ENCODE measurements at places on chromosomes 7 and 10.

DNA sequence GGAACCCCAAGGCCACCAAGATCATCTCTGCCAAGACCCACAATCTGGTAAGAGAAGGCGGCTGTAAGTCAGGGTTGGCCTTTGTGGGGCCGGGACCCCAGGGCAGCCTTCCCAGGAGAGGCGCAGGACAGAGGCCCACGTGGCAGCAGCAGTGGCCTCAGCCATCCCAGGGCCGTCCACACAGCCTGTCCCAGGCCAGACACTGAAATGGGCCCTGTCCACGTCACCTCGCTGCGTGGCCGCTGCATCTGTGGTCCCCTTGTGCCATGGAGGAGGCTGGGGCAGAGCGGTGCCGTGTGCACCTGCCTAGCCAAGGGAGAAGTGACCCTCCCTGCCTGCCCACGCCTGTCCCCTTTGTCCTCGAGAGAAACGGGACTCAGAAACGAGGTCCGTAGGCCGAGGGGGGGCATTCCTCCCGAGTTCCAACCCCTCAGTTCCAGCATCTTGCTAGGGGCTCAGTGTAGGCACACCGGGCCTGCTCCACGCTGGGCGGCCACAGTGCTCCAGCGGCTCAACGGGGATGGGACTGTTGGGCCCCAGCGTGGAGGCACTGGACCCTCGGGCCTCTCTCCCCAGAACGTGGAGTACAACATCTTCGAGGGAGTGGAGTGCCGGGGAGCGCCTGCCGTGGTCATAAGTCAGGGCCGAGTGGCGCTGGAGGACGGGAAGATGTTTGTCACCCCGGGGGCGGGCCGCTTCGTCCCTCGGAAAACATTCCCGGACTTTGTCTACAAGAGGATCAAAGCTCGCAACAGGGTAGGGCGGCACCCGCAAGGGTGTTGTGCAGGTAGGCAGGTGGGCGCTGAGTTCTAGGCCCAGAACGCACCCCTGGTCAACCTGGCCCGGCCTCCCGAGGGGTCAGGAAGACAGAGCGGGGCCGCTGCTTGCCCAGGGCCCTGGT lies 15.6 kb downstream of the DPYSL4 start:
- DNase-seq, result no peak

DNA sequence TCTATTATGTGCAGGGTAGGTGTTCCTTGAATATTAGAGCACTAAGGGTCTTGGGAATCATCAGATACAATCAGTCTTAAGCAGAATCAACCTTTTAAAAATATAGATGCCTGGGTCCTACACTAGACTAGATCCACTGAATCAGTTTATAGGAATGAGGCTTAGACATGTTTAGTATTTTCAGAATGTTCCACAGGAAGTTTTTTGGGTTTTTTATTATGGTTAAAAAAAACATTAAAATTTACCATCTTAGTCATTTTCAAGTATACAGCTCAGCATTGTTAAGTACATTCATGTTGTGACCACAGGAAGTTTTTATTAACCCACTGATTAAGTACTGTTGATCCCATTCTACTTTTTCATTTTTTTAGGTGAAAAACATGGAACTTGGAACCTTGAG lies 135.7 kb downstream of the LCOR start:
- no peak for DNase-seq

- DNase-seq, result no peak
These were observed 162.2 kb downstream of the IMMP2L start for GRCh38 chr7:111400088-111400487.

GRCh38 chr10:43925793-43926192 lies 277.1 kb upstream of the ZNF32 start:
- no peak for DNase-seq

DNA sequence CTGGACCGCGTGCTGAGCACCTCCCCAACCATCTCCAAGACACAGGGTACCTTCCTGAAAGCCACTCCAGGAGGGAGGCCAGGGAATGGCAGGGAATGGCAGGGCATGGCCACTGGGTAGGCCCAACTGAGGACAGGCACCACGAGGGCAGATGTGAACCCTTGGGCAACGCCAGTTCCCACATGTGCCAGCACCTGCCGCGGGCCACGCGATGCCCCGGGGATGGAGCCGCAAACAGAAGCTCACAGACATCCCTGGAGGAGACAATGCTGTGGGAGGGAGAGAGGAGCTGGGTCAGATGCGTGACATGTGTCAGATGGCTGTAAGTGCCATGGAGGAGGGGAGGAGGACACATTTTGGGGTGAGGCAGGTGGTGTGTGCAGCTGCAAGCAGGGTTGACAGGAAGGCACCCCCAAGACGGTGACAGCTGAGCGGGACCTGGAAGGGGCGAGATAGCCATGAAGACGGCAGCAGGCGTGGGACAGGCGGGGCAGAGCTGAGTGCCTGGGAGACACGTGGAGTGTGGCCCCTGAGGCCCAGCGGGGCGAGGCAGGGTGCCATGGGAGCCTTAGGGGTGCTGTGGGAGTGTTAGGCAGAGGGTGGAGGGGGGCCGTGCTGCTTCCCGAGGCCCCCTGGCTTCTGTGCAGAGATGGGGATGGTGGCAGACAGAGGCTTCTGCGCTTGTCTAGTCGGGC lies 27.7 kb downstream of the IQCE start:
- DNase-seq, result no peak

- DNase-seq, result peak; percentile 75
These were observed at the start of gene VSIR for GRCh38 chr10:71773221-71773971. Gene VSIR (minus strand): TSS chr10:71773520. CDS start chr10:71773439, 81 bp downstream.

DNA sequence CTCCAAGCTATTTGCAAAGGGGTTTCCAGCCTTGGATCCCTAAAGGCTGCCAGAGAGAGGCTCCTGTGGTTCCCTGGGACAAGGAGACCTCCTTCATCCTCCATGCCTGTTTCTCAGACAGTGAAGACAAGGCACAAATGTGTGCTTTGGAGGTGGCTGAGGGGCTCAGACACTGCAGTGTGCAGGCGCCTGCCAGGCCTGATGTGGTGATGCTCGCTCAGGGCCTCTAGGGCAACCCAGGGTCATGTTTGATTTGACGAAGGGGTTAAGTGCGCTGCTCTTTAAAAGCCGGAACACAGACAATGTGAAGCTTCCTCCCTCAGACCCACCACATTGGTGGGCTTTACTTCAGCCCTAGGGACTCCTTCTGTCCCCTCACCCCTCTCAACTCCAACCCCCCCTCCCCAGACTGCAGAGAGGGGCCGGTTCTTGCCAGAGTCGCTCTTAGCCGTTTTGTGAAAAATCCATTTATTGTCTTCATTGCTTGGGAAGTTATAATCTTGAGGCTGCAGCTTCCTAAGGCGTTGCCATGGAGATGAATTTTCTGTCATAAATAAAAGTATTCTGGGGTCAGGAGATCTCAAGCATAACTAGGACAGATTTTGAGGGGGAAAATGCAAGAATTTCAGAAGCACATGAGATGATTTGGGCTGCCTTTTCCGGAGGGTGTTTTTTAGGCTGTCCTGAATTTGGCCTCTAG lies 35.8 kb downstream of the PDGFA start:
- no peak for DNase-seq

GRCh38 chr10:88027570-88027969 lies 164.1 kb downstream of the PTEN start:
- DNase-seq, result no peak

DNA sequence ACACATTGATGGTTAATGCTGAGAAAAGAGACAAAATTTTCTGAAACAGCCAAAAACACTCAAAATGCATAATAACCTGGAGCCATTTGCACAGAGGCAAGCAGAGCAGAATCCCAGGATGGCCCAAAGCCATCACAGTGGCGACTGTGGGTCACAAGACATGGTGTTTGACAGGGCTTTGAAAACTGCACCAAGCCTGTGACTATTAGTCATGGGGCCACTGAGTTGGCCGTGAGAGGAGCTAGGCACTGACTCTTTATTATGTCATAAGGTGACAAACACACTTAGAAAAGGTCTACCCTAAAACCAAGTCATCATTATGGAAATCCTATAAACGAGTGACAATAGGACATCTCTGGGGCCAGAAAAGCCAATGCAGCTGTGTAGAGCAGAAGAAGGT lies 23.9 kb downstream of the DRGX start:
- no peak for DNase-seq

- no peak for DNase-seq
These were observed 1.3 kb upstream of the EIF3B start for GRCh38 chr7:2353113-2353935.

DNA sequence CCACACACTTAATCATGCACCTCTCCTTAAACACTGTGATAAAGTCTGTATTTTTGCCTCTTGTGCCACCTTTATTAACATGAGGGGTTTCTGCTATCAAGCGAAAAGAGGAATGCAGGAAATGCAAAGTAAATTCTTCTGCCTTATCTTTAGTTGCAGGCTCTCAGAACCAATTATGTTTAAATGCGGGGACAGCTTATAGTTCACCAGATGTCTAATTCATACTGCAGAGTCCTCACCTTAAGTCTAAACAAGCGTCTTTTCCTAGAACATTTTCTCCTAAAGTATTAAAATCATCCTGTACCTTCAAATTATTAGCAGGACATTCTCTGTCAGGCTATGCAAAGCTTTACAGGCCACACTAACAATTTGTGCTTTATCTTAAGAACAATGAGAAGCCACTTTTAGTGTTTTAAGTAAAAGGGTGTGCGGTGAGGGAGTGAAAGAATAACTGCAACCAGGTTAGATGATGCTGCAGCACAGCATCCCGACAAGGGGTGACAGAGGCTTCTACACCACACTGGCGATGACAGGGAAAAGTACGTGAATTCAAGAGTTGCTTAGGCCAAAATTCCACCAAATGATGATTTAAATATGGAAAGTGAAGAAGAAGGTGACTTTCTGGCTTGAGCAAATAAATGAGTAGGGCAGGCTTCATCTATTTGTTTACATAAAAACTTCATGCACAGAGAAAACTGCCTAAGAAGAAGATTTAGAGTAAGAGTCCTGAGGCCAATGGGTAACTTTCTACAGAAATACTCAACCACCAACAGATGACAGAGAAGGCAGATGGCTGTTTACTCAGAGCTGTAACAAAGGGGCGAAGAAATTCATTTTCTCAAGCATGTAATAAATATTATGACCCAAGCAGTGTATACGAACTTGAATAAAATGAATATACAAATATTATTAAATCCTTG lies 36.0 kb downstream of the EZH2 start:
- no peak for DNase-seq

DNA sequence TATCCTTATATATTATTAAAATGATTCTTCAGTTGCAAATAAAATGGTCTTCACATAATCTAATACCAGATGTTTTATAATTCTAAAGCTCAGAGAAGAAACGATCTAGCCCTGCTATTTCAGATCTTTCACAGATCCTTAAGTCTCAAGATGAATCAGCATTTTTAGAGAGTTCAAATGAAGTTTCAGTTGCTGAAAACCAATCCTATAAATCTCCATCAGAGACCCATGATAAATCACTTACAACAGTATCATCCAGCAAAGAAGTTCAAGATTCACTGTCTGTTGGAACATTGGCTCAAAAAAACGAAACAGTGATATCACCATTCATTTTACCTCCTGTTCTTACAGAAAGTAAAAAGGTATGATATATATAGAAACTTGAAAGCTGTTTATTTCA lies 137.0 kb downstream of the CCDC7 start:
- no peak for DNase-seq

- no peak for DNase-seq
These were observed 4.3 kb downstream of the TTYH3 start for GRCh38 chr7:2635810-2636701.

DNA sequence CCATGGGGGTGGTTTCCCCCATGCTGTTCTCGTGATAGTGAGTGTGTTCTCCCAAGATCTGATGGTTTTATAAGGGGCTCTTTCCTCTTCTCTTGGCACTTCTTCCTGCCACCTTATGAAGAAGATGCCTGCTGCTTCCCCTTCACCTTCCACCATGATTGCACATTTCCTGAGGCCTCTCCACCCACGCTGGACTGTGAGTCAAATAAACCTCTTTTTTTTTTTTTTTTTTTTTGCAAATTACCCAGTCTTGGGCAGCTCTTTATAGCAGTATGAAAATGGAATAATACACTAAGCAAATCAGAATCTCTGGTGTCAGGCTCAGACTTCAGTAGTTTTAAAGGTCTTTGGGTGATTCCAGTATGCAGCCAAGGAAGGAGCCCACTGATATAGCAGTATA lies 28.2 kb downstream of the TAS2R41 start:
- no peak for DNase-seq

GRCh38 chr10:22086730-22087401 lies 83.3 kb upstream of the DNAJC1 start:
- peak; percentile 44 for DNase-seq

DNA sequence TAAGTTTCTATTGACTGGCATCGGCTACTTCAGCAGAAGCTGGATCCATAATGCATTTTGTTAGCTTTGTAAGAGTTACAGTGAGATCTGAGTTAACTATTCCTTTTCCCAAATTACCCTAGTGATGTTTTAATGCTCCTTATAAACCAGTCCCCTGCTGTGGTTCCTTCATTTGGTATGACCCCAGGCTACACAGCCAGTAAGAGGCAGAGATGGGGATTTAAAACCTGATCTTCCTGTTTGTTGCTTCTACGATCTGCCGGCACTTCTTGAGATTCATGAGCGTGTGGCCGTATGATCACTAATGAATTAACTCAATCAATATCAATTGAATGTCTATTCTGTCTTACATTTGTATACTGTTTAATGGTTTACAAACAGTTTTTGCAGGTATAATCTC lies 86.1 kb downstream of the CACNB2 start:
- no peak for DNase-seq

DNA sequence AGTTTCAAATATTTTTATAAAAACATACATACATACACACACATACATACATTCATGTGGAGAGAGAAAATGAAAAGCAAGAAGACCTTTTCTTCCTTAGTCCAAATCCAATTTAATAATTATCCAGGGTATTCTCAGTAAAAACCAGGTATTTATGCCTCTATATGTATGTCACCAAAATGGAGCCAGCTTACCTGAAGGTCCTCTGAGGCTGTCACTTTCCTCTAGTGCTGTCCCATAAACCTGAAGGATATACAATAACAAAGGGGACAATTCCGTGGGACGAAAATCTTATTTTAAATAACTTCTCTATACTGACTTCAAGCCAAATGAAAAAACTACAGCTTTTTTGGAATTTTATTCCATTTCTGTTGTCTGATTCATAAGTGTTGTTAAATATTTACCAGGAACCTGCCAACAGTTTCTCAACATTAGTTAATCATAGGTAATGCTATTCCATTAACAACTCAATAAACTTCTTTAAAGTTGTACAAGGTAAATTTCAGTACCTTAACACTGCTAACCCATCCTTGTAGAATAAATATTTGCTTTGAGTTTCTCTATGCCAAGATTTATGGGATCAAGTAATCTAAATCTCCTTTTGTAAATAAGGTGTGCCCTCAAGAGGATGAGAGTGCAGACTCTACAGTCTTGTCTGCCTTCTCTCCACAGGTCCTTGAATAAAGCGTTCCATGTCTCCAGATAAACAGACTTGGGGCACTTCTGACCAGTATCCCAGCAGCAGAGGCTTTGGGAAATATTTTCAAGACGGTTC lies 260.3 kb downstream of the AHR start:
- no peak for DNase-seq

DNA sequence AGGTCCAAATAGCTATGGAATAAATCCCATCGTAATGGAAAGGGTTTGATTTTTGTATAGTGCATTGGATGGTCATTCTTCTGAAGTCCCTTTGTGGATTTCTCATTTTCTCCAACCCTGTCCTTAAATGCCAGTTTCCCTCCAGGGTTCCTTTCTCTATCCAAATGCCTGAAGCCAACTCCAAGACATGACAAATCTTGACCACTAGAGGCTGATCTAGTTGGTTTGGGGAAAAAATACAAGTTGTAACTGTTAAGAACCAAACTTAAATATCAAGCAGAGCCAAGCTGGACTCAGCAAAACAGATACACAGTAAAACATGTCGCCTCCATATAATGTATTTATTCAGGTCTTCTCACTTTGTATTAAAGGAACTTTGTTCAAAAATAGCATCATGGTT lies 28.7 kb downstream of the FRMD4A start:
- DNase-seq, result no peak
